ENCODE measurements at places on chromosomes 7 and 10.

DNA sequence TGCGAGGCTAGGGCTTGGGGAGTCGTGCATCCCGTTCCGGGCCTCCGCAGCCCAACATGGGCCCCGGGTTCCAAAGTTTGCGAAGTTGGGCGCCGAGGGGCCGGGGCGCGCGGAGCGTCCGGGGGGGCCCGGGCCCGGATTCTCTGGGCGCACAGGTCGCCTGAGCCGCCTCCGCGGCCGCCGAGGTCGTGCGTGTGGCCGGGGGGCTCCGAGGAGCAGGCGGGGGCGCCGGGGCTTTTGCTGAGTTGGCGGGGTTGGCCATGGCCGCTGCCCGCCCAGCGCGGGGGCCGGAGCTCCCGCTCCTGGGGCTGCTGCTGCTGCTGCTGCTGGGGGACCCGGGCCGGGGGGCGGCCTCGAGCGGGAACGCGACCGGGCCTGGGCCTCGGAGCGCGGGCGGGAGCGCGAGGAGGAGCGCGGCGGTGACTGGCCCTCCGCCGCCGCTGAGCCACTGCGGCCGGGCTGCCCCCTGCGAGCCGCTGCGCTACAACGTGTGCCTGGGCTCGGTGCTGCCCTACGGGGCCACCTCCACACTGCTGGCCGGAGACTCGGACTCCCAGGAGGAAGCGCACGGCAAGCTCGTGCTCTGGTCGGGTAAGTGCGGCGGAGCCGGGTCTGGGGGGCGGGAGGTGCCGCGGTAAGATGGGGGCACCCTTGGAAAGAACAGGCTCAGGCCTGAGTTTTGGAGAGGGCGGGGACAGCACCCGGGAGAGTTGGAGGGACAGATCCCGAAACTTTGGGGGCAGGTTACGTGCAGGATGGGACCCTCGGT is 643 bp downstream of the SMO start:
- peak; percentile 39 for DNase-seq

GRCh38 chr7:32259931-32260596 is 189.9 kb upstream of the PDE1C start:
- no peak for DNase-seq

DNA sequence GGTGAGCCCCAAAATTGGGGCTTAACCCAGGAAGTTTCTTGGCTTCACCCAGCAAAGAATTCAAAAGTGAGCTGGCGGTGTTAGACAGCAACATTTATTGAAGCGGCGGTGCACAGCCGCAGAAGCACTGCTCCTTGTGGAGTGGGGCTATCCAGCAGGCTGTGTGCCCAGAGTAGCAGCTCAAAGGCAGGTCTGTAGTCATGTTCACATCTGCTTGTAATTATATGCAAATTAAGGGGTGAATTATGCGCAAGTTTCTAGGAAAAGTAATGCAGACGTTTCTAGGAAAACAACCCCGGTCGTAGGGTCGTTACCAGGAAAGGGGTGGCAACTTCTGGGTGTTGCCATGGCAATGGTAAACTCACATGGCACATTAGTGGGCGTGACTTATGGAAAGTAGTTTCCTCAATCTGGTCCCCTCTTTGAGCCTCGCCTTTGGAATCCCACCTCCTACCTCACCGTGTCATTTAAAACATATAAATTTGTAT is 13.7 kb upstream of the KBTBD2 start:
- DNase-seq = peak; percentile 97

DNA sequence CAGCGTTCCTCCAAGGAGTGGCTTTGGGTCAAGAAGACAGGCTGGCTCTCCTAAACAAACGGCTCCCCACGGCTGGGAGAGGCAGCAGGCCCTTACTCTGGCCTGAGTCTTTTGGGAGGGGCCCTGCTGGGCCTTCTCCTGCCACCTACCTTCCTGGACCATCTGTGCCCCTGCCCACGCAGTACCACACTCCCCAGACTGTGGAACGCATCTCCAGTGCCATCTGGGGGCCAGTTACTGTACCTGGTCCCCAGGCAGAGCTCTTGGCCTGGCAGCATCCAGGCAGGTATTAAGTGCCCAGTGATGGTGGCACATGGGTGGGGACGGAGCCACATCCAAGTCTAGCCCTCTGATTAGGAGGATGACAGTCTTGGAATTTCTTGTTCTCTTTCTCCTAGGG is 14.4 kb downstream of the ALKBH4 start:
- DNase-seq = peak; percentile 70

DNA sequence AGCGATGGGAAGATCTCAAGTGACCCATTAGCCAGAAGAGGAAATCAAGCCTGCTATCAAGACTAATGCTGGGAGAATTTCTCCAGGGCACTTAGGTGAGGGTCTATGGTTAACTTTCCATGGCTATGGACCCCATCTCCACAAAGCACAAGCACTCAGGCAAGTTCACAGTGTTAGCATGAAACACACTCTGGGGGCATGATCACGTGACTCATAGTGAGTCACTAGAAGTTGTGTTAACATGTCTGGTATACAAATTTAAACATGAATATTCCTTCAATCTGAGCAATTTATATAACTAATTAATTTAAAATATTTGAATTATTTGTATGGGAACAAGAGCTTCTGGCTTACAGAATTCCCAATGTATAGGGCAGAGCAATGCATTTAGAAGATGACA is 131.8 kb downstream of the FAM204A start:
- DNase-seq = no peak

- DNase-seq = no peak
Observed at GRCh38 chr7:18702071-18702829, 206.7 kb downstream of the HDAC9 start.

DNA sequence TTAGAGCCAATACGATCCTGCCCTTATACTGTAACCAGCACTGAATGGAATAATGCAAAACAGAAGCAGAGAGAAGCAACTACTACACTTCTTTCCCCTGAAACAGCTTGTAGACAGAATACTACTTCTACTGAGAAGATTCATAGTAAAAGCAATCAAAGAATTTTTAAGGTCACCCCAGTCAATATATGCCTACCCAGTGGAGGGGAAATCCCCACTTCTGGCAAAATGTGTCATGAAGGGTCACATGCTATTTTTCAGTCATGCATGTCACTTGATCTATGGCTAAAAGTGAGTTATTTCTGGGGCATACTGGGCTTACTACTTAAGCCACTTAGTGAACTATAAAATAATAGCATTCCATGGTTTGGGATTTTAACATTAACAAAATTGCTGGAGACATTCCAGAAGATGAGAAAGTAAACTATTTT is 25.6 kb downstream of the IRF5 start:
- DNase-seq = no peak

DNA sequence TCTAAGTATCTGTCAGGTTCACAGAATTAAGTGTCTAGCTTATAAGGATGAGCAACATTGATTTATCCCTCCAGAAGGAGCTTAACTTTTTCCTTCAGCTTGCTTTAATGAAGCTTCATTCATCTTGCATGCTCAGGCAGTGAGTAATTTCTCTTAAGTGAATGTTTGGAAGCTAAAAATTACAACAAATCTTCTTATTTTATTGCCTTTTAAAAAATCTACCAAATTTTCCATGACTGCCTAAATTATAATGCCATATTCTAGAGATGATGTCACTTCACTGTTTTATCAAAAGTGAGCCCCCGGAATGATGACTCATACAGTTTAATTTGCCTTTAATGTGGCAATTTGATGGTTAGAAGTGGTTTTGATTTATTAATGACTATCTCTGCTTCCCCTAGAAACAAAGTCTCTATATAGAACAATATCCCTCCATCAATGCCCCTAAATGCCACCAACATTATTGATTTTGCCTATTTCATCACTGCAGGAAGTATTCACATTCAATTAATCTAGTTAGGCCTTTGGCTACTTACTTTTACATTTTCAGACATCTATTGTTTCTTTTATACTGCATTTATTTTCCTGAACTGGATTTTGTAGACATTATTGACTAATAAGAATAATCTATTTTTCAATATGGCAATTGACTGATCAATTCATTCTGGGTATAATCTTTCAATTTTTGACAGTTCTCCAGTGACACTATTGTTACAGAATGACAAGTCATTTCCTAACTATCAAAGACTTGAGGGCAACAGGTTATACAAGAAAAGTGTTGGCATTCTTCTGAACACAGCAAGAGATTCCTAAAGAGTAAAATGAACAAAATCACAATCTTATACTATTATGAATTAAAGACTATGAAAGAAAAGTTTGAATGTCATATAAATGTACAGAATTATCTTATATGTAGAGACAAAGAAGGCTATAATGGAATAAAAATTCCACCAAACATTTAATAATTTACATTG is 139.3 kb upstream of the ODAD2 start:
- DNase-seq = no peak

- DNase-seq = peak; percentile 59
Observed at GRCh38 chr7:141072548-141073172, 1.2 kb upstream of the TMEM178B start.

GRCh38 chr7:150993511-150993910 is 2.7 kb downstream of the NOS3 start:
- DNase-seq = no peak

GRCh38 chr10:78492424-78492823 is 458.8 kb downstream of the RPS24 start:
- no peak for DNase-seq

- no peak for DNase-seq
Observed at GRCh38 chr10:79264942-79265341, 82.3 kb upstream of the PPIF start.

- peak; percentile 17 for DNase-seq
Observed at GRCh38 chr10:97991871-97992270, 38.5 kb downstream of the CRTAC1 start.

DNA sequence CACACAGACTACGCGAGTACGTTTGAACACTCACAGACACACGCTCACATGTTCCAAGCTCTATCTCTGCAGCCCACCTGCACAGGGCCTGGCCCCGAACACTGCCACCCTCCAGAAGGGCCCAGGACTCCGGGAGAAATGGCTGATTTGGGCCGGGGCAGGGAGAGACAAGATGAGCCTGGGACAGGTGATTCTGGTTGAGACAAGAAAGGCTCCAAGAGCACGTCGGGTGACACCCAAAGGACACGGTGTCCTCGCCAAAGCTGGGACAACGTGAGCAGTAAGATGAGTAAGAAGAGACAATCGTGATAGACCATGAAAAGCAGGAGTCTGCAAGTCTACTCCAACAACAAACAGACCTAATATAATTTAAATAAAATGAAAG is 9.2 kb downstream of the GPER1 start:
- DNase-seq = no peak

DNA sequence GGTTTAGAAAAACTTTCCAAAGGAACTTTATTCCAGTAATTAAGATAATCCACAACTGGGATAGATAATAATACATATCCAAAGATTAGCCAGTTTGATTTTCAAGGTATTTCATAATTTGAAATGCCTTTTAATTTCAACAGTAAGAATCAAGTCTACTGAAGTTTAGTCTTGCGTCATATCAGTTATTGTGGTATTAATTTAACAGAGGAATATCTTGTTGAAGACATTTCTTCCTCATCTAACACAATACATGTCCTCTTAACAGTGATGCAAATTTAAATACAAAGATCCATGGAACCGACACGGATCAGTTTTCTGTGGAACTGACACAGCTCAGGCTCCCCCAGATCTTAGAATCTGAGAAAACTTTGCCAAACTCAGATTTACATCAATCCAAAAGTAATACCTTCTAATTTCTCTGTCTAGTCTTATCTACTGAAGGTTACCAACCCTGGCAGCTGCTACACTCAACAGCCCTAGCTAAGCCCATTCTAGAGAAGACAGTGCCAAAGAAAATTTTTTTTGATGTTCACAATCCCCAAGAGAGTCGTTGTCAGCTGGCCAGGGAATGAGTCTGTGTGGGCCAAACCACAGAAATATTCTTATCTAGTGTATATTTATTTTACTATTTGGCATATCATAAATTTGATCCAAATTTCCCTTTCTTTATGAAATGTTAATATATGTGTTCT is 365.2 kb upstream of the MEOX2 start:
- DNase-seq = no peak

Data from hematopoietic multipotent progenitor cell treated with erythropoietin and hydrocortisone succinate and interleukin-3 and kit ligand, for 4 days (in vitro differentiated cells).